Activated T-helper 1 cell treated with anti-CD3 and anti-CD28 coated beads, Interleukin-2, amount 50 U/mL, for 16 hours (primary cell): ENCODE measurements at places on chromosomes 5 and 9.

DNA sequence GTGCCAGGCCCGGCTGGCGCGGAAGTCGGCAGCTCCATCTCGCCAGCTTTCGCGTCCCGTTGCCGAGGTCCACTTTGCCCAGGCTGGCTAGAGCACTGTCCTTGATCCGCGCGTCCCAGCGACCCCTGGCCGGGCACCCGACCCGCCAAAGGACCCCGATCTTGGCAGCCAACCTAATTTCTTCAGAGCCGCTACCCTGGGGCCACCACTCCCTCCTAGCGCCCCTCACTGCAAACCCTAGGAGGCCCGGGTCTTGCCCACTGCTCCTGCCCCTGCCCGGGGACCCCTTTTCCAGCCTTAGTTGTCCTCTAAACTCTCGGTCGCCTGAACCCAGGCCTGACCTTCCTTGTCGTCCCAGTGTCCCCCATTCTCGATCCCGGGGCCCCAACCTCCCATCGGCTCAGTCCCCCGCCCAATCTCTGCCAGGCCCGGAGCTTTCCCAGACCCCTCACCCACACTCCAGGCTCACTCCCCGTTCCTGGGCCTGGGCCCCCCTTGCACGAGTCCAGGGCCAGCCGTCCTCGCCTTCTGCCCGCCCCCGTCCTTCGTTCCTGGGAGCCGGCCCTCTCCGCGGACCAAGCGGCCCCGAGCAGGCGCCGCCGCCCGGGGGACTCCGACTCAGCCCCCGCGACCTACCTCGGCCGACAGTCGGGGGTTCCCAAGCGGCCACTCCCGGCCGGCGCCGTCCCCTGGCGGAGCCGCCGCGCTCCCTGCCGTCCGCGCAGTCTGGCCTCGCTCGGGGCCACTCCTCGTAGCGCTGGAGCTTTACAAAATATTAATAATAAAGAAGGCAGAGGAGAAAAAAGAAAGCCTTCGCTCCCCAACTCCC is 701 bp upstream of the LMX1B start:
- no peak for DNase-seq

DNA sequence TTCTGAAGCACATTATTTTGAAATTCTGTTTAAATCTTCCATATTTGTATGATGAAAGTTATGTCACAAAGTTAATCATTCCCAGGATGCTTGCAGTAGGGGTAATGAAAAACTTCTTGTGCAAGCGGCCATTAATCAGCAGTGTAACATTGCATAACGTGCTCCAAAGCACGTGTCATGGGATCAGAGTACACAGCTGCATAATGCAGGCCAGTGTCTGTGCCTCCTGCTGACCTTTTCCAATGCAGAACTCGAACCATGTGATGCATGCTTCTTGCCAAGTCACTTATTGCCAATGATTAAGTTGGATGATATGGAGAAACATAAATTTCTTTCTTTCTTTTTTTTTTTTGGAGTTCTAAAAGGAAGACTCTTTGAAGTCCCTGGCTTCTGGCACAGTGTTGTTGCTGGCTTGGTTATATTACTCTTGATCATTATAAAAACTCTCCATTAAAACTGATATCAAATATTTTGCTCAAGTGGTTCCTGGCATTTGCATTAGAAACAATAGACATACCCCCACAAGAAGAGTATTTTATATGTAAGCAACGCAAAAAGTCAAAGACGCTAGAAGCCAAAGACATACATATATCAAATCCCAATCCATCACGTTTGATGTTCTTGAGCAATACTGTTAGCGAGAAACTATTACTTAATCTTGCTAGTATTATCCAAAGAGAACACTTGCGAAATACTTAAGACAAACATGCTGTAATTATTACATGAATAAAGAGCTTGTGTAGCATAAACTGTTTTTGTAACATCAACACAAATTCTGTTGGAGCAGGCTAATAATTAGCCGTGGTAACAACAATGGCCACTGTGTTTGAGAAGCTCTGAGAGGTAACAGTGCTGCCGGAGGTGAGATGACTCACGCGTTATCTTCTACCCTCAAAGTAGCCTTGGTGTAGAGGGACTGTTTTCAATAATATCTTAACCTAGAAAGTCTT is 164.2 kb downstream of the AUH start:
- DNase-seq: no peak

DNA sequence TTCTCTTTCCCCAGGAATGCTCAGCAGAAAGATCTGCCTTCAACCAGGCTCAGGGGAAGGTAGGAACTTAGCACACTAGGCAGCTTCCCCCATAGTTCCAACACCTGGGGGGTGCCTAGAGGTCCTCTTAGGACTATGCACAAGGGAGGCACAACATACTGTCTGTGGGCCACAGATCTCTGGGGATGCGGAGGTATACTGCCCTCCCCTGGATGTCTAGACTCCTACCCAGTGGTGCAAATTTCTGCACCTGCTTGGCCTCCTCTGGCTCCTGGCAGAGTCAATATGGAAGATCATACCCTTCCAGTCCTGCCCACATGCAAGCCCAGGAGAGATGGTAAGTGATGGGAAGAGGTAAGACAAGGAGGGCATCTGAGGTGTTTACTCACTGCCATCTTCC is 247.5 kb upstream of the DAPK1 start:
- DNase-seq: no peak

DNA sequence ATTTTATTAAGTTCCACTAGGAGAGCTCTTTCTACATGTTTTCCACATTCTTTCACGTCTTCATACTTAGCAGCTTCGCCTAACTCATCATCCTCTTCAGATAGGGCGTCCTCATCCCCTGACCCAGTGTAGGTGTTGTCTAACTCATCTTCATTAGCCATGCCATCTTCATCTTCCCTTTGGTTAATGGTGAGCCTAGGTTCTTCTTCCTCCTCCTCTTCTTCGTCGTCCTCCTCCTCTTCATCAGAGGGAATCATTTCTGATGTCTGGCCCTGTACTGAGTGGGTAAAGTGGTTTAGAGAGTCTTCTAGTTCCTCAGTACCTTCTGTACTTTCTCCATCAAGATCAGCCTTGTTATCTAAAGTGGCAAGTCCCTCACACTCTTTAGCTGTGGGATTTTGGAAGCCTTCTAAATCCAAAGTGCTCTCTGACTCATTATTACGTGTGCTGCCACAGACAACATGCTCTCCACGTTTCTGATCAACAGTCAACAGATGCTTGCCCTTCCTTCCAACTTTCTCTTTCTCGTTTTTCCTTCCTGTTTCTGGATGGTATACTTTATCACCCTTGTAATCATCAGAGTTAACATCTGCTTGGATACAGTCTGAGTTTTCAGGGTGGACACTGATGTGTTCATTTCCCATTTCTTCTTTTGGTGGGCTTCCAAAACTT is 31.1 kb downstream of the TUT7 start:
- no peak for DNase-seq

- DNase-seq: no peak
Observed at GRCh38 chr9:6695121-6695814, 49.7 kb upstream of the GLDC start.

DNA sequence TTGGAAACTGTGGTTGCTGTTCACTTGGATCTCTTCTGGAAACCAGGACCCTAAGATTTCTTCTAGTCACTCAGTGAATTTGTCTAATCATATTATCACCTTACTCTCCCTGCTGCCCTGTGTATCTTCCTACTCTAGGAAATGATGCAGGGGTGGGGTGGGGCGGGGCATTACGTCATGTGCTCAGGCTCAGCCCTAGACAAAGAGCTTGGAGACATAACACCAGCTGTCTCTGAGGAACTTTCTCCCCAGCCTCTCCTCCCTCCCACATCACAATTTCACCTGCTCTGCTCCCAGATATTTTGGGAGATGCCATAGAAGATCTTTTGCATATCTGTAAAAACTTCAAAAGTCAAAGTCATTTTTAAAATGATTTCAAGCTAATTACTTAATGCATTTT is 470.4 kb downstream of the ZSWIM6 start:
- no peak for DNase-seq

- no peak for DNase-seq
Observed at GRCh38 chr5:30956251-30956650, 237.2 kb upstream of the CDH6 start.

DNA sequence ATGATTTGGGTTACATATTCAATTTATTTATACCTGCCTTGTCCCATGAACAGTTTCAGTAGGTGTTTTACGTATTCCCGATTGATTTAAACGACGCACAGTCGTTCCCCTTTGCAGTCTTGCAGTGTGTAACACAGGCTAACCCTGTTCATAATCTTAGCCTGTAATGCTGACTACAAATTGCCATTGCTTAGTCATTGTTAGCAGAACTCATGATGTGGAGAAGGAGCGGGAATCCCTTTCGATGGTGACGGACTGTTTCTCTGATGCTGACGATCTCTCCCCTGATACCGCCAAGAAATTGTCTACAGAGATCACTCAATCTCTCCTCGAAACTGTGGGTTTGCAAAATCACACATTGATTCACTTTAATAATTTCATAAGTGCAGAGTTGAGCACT is 93.2 kb downstream of the MRPL36 start:
- no peak for DNase-seq

DNA sequence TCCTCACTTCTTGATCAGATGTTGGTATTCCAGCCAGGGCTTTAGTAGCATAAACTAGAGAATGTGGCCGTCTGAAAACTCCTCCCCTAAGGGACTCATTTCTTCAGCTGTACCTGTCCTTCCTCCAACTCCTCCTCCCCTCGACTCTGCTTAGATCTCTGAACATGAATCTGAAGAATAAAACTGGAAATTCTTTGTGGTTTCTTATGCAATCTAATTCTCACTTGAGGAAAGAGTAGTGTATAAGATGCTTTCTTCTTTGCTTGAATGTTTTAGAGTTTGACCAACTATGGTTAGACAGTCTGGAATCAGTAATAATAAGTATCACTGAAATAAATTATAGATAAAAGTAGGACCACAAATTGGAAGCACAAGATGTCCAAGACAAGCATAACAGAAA is 128.5 kb downstream of the LRRC70 start:
- no peak for DNase-seq

GRCh38 chr5:143142596-143143435 is 260.7 kb downstream of the NR3C1 start:
- no peak for DNase-seq

DNA sequence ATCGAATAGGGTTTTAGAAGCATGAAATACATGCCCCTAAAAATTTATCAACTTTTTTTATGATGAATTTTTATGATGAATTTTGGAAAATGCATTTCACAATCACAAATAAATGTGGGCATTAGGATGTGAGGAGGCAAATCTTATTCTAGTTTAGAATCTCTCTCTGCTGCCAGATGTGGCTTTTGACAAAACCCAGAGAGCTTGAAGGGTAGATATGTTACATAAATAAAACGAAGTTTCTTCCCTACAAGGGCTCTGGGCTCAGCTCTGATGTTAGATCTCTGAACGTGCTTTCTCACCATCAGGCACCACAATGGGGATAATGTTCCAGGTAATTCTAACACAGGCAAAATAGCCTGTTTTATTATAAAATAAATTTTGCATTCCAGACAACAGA is 102.3 kb upstream of the ADAMTSL1 start:
- DNase-seq: no peak

DNA sequence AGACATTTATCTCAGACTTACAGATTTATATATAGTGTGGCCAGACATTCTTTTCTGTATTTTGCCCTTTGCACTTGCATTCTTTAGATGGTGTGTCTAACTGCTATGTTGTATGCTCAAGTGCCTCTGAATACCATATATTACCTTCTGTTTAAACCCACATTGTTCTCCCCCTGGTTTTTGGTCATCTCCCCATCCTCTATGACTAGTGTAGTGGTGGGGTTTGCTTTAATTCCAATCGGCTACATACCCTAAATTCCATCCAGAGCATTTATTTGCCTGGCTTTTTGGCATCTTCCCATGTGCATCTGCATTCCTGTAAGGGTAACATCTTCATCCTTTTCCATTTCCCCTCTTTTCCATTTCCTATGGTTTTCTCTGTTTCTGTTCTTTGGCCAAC is 271.0 kb upstream of the SLC30A5 start:
- no peak for DNase-seq

DNA sequence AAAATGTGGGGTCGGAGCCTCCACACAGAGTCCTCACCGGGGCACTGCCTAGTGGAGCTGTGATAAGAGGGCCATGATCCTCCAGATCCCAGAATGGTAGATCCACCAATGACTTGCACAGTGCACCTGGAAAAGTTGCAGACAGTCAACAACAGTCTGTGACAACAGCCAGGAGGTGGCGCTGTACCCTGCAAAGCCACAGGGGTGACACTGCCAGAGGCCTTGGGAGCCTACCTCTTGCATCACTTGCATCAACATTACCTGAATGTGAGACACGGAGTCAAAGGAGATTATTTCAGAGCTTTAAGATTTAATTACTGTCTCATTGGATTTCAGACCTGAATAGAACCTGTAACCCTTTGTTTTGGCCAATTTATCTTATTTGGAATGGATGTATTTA is 614.1 kb upstream of the CDH9 start:
- DNase-seq: no peak

GRCh38 chr5:126801992-126802294 is 25.0 kb downstream of the LMNB1 start:
- no peak for DNase-seq

- DNase-seq: no peak
Observed at GRCh38 chr5:57598756-57599155, 116.1 kb upstream of the ACTBL2 start.

GRCh38 chr5:41414598-41414997 is 95.8 kb downstream of the PLCXD3 start:
- no peak for DNase-seq

- DNase-seq: no peak
Observed at GRCh38 chr9:28961623-28962022, 1388.3 kb upstream of the C9orf72 start.

DNA sequence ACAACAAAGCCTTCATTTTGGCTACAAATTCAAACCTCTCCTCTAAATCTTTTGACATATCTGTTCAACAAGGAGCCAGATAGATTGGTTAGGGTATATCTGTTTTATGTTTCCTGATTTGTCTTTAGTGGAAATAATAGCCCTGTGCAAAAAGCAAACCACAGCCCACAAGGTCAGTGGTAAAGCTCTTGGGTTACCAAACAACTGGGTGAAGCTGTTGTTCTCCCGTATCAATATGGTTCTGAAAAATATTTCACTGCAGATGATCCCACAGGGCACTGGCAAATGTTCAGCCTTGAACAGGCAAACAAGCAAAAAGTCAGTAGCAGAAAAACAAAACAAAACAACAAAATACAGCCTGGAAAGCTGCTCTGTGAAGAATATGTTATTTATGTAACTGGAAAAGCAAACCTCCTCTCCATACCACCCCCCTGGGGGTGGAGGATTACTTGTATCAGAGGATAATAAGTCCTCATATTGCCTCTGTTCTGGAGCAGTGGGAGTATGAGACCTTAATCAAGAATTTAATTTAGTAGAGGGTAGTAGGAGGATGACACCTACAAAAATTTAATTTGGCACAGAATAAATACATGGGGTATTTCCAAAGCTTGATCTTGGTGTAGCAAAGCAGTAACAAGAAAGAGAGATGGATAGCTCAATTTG is 20.8 kb upstream of the PTBP3 start:
- DNase-seq: no peak
